ENCODE measurements at places on chromosomes 2 and 18. TPM values are rescaled to one million over a fixed set of nuclear protein-coding genes. Genes with fewer than 3 reads are reported as not detected.

Gene GAREM2
- 11.5 TPM for total RNA-seq

Gene ADGRF3
- total RNA-seq = 0.93 TPM

Gene MRO
- 1.3 TPM for total RNA-seq

Gene ZSWIM2
- not detected for total RNA-seq

Gene SERPINB4
- not detected for total RNA-seq

DNA sequence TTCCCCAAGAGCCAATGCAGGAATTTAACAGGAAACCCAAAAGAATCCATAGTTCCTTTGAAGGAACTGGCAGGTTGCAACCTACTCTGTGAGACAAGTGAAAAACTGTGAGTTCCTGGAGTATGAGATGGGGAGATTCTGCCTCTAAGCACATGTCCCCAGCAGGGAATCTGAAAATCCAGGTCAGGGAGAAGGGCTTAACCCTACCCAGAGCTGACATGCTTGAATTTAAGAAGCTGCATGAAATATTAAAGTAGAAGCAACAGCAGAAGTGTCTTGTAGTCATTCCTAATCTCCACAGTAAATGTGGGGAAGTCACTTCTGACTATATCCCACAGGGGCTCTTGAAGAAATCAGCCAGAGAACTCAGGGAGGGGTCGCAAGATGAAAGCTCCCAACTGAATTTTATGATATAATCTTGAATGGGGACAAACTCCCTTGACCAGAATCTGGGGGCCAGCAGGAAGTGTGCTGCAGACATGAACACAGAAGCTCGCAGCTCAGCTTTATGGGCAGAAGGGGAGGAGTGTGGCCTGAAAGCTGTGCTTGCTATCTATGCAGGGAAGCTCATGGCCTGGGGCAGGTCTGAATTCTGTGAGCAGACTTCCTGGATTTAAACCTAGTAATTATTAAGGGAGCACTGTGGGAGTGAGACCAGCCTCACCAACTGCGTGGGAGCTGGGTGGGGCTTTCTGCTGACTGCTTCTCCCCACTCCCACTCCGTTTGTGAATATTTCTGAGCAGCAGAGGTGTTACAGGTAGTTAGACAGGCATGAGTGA, 184.1 kb upstream of the KYNU start:
- peak; percentile 58 for DNase-seq

DNA sequence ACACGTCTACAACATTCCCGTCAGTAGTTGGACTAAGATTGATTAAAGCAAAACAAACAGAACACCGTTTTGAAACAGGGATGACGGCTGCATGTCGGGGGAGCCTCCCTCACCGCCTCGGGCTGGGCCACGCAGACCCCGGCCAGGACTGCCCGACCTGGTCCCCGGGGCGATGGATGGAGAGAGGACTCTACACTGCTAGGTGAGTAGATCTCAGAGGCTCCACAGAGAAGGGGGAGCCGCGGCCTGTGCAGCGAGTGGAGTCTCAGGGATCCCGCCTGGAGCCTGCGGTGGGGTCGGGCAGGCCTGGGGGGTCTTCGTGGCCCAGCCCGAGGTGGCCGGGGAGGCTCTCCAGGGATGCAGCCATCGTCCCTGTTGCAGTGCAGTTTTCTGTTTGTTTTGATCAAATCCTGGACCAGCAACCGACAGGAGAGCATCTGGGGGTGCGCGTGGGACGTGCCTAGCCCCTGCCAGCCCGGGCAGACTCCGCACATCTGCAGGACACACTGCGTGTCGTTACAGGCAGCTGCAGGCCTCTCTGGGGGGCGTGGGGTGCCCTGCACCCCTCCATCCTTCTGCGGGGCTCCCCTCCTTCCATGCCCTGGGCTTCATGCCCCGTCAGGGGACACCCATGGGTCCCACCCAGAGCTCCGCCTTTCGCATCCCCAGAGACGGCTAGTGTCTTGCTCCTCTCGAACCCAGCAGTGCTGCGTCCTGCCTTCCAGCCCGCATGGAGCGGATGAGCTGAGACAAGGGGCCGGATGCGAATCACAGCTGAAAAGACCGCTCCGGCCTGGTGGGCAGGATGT, 143.6 kb downstream of the RTP5 start:
- peak; percentile 38 for DNase-seq

- no peak for DNase-seq
Measured at GRCh38 chr2:22450831-22451230, 934.1 kb upstream of the KLHL29 start.

- peak; percentile 68 for DNase-seq
Measured at GRCh38 chr2:165070076-165070475, 114.8 kb upstream of the SLC38A11 start.

DNA sequence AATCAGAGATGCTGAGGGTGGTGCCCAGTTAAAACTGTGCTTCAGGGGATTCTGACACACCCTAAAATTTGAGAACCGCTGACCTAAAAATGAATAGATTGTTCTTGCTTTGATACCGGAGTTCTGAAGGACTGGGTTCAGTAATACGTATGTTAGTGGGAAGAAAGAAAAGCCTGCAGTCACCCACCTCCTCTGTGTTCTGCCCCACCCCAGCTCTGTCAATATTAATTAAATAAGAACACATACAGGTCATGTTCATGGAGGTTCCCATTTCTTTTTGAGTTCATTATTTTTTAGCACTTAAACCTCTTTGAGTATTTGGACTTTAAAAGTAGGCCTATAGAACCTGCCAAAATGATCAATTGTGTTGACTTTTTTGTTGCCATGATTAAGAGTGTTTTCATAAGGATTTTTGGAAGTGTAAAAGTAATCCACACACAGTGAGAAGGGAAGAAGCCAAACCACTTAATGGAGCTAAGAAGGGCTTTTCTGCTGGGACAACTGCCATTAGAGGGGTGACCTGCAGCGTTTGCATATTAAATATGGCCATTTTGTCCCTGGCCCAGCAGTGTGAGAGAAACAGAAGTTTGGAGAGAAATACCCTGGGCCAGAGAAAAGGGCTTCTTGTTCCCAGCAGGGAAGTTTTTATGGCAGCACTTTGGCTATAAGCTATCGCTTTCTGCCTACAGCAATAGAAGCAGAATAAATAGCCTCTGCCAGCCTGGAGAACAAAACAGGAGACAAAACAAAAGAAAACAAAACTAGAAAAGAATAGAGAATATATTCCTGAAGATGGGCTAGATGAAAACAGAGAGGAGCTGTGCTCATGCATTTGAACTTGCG, 80.7 kb upstream of the RNF152 start:
- peak; percentile 27 for DNase-seq

- no peak for DNase-seq
Measured at GRCh38 chr18:35049111-35050027, 8.2 kb downstream of the MAPRE2 start.

DNA sequence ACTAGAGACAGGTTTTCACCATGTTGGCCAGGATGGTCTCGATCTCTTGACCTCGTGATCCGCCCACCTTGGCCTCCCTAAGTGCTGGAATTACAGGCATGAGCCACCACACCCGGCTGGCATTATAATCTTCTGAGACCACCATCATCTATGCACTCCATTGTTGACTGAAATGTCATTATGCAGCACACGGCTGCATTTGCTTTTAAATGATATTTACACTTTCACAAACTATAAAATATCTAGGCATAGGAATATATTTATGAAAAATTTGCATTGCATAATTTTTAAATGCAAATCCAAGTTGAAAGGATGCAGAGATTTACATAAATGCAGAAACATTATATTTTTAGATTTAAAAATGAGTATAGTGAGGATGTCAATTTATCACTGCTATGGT, 30.0 kb upstream of the ANKRD44 start:
- DNase-seq = no peak

GRCh38 chr2:173993459-173993858, 28.3 kb upstream of the SP3 start:
- no peak for DNase-seq

All from endodermal cell (in vitro differentiated cells).